ENCODE measurements at places on chromosomes 7 and 10.

DNA sequence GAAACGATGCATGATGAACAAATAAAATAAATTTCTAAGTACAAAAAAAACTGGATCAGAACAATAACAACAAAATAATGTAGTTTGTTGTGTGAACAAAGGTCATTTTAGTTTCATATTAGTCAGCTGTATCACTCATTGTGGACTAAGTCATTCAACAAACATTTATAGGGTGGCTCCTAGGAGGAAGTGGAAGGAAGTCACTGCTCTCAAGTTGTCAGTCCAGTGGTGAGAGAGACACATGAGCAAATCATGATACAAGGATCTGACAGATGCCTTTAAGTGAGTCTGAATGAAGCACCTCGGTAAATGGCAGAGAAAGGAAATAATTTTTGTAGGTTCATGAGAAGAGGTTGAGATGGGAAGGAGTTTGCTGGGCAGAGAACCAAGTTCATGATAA is 56.8 kb downstream of the EPDR1 start:
- no peak for DNase-seq

DNA sequence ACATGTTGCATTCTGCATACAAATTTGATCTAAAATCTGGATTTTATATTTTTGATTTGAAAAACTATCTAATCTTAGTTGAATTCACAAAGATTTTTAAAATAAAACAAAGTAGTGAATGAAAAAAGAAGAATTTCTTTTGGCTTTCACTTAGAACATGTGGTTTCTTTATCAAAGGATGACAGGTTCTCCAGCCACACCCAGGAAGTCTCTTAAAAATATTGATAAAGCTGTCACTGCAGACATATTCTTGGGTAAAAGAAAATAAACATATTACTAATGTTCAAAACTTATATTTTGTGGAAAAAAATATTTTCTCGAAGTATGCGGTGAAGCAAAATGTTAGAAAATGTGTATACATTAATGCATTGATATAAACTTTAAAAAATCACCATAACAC is 44.3 kb downstream of the ARL4A start:
- DNase-seq: no peak

- DNase-seq: no peak
These were observed 453.4 kb upstream of the AKR1E2 start for GRCh38 chr10:4372601-4373000.

DNA sequence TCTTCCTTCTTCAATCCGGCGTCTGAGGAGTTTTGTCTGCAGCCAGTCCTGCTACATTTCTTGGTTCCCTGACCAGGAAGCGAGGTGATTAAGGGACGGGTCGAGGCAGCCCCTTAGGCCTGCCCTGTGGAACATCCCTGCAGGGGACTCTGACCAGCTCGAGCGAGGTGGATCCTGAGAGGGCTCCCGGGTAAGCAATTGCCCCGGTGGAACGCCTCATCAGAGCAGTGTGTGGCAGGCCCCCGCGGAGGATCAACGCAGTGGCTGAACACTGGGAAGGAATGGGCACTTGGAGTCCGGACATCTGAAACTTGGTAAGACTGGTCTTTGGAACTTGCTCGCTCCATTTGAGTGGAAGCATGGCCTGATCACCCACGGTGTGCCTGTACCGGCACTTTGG is 121.0 kb downstream of the CUL2 start:
- no peak for DNase-seq

DNA sequence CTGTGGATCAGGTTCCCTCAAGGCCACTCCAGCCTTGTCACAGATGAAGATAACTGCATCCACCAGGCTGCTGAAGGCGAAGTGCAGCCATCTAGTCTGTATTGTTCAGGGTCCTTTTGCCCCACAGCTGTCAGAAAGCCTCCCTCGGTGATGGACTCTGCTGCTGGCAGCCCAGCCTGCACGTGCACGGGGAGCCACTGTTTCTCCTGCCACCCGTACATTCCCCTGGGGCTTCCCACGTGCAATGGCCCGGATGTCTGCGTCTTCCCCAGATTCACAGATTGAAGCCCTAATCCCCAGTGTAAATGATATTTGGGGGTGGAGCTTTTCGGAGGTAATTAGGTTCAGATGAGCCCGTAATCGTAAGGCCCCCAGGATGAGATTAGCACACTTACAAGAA is 46.6 kb upstream of the VIPR2 start:
- DNase-seq: no peak

Data from Right ventricle myocardium superior (tissue), 1 donor.